ENCODE measurements at places on chromosomes 13 and 19. TPM values are rescaled to one million over a fixed set of nuclear protein-coding genes. Genes with fewer than 3 reads are reported as not detected.

Gene KCNC3
- total RNA-seq, result 1.0 TPM

Gene WDR62
- 2.1 TPM for total RNA-seq

DNA sequence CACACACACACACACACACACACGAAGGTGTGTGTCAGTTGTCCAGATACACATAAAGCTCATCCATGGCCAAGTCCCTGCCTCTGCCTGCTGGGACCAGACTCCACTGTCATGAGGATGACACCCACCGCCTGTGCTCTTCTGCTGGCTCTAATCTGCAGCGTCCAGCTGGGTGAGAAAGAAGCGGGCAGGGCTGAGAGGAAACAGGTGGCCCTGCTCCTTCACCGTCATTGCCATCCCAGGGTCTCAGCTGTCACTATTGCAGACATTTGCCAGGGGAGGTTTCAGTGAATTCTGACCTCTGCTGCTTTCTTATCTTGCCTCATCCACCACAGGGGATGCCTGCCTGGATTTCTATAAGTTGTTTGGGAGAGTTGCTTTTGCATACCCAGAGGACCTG lies 31.4 kb downstream of the SCGB2B2 start:
- H3K27me3 ChIP-seq, result no peaks in the 10 kb centered on the region
- DNase-seq, result no peak
- no peaks in the 10 kb centered on the region for H3K36me3 ChIP-seq
- no peaks in the 10 kb centered on the region for H3K4me1 ChIP-seq
- no peak overlapping the region for H3K27ac ChIP-seq

DNA sequence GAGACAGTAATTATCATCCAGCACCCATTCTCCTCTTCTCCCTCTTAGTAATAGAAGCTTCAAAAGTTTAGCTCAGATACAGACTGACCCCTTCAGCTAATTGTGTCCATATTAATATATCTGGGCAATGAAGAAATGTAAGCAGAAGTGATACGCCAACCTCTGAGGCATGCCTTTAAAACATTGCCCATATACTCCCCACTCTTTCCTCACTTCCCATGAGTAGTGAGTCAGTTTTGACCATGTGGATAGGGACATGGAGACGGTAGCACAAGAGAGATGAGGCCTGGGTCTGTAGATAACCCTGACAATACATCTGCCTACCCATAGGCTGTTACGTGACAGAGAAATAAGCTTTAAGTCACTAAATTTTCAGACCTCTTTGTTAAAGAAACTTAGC lies 147.6 kb downstream of the KCTD12 start:
- no peak overlapping the region for H3K27ac ChIP-seq
- no peaks in the 10 kb centered on the region for H3K27me3 ChIP-seq
- DNase-seq, result no peak
- no peaks in the 10 kb centered on the region for H3K4me1 ChIP-seq

DNA sequence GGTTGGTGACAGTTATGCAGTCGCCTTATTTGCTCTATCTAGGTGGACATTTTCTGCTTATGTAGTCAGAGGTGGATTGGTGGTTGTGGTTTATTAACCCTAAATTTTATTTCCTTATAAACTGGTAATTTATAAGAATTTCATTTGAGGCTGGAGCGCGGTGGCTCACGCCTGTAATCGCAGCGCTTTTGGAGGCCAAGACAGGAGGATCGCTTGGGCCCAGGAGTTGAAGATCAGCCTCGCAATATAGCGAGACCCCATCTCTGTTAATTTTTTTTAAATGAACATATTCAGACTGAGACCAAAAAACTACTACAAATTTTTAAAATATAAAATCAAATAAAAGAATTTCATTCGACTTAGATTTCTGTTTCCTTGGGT lies 810 bp downstream of the ZNF627 start:
- peak overlapping the region; percentile 74 for H3K4me3 ChIP-seq
- H3K27me3 ChIP-seq, result no peaks in the 10 kb centered on the region

- DNase-seq, result no peak
- H3K4me3 ChIP-seq, result no peak overlapping the region
- no peaks in the 10 kb centered on the region for H3K4me1 ChIP-seq
- H3K27ac ChIP-seq, result no peak overlapping the region
These were observed 25.9 kb downstream of the DPF1 start for GRCh38 chr19:38197937-38198704.

DNA sequence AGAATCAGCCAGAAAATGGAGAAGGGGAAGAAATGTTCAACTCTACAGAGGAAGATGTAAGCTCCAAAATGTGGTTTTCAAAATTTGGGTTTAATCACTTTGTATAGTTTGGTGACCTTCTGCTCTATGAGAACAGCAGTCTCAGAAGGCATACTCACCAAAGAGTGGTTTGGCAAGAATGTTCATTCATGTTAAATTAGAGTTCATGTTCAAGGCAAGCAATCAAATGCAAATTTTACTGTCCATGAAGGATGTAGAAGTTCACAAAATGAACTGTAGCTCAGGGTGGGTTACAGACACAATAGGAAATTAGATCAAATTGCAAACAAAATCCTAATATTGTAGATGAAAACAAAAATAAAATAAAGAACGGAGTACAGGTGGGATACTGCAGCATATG lies 606.7 kb upstream of the PCDH20 start:
- no peaks in the 10 kb centered on the region for H3K36me3 ChIP-seq
- DNase-seq, result no peak
- H3K4me1 ChIP-seq, result no peaks in the 10 kb centered on the region
- H3K4me3 ChIP-seq, result no peak overlapping the region
